T-helper 9 cell (primary cell): ENCODE measurements at places on chromosomes 5 and 9.

GRCh38 chr5:107437986-107438510, 232.7 kb downstream of the EFNA5 start:
- DNase-seq: no peak

- DNase-seq: no peak
These were observed 46.1 kb upstream of the CHSY3 start for GRCh38 chr5:129858131-129858675.

DNA sequence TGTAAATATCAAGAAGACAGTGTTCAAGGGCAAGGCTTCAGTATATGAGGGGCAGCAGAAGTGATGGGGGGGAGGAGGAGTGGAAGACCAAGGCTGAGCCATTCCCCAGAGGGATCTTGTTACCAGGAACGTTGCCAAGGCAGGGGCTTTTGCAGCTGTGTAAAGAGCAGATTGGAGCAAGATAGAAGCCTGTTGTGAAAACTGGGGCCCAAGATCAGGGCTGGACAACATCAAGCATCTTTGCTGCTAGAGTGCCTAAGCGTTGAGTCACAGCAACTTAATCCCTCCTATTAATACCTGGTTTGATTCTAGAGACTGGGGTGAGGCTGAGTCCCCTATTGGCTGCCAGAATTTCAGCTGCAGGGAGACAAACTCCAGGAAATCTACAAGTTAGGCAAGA, 18.4 kb upstream of the ERCC6L2 start:
- no peak for DNase-seq

- no peak for DNase-seq
These were observed 162.7 kb downstream of the SYK start for GRCh38 chr9:90964101-90965020.

DNA sequence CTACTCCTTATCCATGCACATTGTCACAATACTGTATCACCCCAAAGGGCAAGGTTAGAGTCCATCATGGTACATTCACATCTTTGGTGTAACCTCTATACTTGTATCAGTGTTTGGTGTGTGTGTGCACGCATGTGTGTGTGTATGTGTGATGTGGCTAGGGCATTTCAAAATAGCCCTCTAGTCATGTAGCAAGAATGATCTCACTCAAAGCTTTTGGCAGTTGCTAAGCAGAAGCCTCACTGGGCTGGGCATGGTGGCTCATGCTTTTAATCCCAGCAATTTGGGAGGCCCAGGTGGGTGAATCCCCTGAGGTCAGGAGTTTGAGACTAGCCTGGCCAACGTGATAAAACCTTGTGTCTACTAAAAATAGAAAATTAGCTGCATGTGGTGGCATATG, 245.3 kb downstream of the ADGRV1 start:
- no peak for DNase-seq

- no peak for DNase-seq
These were observed 14.5 kb downstream of the FCN2 start for GRCh38 chr9:134895097-134895496.

DNA sequence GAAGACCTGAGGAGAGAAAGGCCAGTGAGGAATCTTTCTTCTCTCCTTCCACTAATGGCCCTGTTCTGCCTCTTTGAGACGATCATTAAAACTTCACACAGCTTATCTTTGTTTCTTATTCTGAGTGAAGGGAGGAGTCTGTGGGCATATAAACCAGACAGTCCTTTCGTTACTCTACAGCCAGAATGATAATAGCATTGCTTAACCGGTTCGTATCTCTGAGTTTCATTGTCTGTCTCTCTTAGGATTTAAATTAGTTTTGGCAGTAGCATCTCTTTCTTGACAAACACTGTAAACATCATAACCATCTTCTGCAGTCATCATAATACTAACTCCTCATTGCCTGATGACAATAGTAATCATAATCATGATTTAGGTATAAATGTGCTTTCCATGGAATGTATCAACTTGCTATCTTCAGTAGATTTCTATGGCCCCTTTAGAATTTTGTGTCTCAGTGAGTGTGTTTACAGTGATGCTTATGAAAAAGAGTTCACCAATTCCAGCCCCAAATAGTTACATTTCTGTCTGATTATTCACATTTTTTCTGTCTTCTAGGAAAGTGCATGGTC, 618.8 kb upstream of the KLF4 start:
- DNase-seq: no peak

DNA sequence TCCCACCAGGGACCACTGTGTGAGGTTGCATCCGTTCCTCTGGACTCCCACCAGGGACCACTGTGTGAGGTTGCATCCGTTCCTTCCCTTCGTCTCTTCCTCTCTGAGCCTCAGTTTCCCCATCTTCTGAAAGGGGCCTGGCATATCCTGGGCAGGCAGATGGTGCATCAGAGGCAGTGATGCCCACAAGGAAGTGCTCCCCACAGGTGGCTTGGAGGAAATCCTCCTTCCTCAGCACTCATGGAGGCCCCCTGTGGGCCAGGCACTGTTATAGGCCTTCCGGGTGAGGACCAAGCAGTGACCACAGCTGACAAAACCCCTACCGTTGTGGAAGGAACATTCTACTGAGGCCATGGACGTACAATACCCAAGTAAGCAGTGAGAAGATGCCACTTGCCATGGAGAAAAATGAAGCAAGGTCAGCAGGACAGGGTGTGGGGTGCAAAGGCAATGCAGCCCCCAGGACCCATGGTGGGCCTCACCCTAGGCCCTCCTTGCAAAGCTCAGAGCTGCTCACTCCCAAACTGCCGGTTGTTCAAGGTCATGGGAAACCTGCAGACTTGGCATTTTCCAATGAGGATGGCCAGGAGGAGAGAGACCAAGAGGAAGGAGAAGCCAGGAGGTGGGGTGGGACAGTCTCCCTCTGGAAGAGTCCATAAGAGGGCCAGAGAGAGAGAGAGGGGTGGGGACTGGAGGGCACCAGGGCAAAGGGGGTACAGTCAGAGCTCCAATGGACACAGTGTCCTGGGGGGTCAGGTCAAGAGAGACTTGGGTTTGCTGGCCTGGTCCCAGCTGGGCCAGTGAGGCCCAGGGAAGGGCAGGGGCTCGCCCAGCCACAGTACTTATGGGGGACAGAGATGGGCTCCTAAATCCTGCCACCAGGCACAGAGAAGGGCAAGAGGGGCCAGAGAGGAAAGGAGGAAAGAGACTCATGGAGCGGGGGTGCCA, 51.1 kb downstream of the C9orf50 start:
- no peak for DNase-seq

GRCh38 chr9:110355911-110356310, 18.2 kb upstream of the TXNDC8 start:
- DNase-seq: no peak

DNA sequence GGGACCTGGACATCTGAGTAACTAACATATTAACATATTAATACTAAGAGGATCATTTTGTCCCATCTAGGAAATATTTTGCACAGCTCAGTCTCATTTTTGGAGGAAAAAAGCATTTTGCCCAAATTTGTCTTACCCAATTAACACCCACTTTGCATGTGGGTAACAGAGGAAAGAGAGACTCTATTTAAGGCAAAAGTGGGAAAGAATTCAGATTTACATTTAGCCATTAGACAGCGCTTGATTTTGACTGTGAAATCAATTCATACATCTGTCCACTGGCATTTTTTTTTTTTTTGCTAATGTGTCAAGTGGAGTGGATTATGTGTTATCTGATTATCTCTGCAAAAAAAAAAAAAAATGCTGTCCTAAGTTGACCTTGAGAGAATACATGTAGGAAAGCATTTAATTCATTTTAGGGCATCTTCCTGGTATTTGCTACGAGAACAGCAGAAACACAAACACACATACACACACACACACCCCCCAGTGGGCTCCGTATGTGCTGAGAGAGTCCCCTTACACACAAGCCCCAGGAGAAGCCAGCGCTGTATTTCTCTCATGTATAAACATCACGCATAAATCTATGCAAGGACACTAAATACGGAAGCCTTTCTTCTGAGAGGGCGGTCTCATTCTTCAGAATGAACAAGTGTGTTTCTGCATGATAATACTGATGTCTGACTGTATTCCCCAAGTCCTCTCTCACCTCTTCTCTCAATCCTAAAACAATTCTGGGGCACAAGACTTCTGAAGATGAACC, 202.0 kb upstream of the KLF9 start:
- no peak for DNase-seq

DNA sequence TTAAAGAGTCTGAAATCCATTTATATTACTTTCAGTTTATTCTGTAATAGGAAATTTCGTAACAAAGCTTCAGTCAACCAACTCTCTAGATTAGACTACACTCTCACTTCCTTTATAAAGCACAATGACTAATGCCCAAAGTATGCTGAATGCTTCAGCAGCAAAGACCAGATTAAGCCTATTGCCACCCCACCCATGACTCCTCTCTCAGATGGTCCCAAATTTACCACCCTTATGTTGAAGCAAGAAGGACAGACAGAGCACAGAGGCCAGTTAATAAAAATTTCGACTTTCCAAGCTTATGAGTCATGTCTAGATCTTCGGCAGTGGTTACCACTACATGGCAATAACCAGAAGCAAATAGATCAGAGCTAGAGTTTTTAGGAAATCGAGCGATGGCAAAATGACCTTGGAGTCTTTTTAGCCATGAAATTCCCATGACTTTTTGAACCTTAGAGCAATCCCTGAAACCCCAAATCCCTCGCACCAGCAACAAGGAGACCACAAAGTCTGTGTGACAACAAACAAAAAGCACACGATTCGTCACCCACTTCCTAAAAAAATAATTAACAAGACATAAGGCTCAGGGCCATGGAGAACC, 287.8 kb upstream of the RASA1 start:
- DNase-seq: no peak

DNA sequence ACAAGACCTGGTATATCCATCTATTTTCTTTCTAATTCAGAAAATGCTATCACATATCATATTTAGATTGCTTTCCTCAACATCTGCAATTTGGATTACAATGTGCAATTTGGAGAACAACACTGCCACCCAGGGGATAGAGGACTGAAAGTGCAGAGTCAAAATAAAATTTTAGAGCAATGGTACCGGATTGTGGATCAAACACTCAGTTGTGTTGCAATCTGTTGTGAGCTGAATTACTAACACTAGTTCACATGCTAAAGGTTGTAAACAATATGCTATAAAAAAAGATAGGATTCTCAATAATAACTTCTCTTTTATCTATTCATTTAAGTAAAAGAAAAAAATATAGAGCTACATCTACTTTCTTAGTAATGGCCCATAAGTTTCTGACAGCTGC, 11.9 kb upstream of the SRFBP1 start:
- no peak for DNase-seq
